ENCODE measurements at places on chromosomes 1 and 21.
A peak's percentile ranks its signal among the peaks of the same experiment; 100 is the strongest.

DNA sequence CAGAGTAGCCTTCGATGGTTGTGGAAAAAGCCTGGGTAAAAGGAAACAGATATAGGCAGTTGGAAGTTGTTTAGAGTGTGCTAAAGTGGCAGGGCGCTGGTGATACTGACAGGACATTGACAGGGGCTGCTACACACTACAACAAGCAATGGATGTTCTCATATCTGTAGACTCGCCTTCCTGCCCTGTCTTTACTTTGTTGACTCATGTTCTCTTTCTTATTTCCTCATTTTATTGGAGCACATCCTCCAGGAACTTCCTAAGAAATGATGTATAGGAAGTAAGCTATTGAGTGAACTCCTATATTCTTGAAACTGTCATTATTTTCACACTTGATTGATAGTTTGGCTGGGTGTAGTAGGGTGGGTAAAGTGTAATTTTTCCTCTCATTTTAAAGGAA, 51.0 kb downstream of the C4BPA start:
- no peak for DNase-seq

DNA sequence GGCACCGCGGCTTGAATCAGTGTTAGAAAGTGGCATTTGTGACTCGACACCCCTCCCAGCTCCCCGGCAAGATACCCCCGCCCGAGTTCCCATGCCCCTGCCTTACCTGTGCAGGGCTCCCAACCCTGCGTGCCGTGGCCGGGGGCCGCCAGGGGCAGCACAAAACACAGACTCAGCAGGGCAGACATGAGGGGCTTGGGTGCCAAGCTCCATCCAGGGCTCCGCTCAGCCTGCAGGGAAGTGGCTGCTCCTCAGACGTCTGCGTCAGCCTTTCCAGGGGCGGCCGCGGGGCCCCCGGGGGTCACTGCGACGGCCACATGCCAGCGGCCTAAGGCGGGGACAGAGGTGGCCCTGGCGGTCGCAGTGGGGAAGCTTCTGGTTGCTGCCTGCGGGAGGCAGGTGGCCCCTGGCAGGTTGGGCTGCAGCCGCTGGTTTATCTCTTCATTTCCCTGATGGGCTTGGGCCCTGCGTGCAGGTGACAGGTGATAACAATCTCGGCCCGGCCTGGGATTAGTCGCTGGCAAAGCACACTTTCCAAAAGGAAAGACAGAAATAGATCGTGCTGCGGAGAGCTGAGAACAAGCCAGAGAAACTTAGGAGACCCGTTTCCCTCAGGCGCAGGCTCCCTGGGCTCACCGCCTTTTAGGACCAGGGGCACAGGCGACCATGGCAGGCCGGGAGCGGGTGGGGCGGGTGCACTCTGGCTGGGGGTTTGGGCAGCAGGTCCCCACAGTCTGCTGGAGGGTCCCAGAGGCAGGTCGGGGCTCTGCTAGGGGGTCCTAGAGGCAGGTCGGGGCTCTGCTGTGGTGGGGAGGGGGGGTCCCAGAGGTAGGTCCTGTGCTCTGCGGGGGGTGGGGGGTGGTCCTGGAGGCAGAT, at the start of gene TSPEAR:
TSPEAR (minus strand) TSS at position 246 of the 876 bp plus-strand sequence; CDS start at position 188, 58 bp downstream.
- no peak for DNase-seq

- no peak for DNase-seq
These were observed 519.0 kb downstream of the NPHP4 start for GRCh38 chr1:5473268-5473667.

GRCh38 chr1:51284487-51284954, 45.8 kb downstream of the TTC39A start:
- DNase-seq, result peak; percentile 58

- DNase-seq, result no peak
These were observed 267.6 kb downstream of the GPATCH2 start for GRCh38 chr1:217363319-217363718.

- no peak for DNase-seq
These were observed 309.4 kb downstream of the NFIA start for GRCh38 chr1:61391730-61392129.

- DNase-seq, result peak; percentile 21
These were observed 14.8 kb upstream of the WASF2 start for GRCh38 chr1:27504588-27505419.

- DNase-seq, result no peak
These were observed 56.8 kb upstream of the LYST start for GRCh38 chr1:235923466-235924021.

DNA sequence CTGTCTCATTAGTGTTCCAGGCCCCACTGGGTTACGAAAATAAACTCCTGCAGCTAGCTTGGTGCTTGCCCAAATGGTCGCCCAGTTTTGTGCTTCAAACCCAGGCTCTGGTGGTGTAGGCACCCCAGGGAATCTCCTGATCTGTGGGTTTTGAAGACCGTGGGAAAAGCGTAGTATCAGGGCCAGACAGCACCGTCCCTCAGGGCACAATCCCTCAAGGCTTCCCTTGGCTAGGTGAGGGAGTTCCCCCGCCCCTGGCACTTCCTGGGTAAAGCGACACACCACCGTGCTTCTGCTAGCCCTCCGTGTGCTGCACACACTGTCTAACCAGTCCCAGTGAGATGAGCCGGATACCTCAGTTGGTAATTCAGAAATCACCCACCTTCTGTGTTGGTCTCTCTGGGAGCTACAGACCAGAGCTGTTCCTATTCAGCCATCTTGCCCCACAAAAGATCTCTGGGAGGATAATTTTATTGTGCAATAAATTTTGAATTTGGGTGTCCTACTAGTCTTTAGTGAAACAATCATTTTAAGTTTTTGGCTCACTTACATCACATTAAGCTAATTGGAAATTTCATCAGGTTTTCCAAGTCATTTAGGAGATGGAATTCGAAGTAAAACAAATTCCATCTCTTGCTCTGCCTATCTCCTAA, 9.4 kb upstream of the SLC25A24 start:
- no peak for DNase-seq

DNA sequence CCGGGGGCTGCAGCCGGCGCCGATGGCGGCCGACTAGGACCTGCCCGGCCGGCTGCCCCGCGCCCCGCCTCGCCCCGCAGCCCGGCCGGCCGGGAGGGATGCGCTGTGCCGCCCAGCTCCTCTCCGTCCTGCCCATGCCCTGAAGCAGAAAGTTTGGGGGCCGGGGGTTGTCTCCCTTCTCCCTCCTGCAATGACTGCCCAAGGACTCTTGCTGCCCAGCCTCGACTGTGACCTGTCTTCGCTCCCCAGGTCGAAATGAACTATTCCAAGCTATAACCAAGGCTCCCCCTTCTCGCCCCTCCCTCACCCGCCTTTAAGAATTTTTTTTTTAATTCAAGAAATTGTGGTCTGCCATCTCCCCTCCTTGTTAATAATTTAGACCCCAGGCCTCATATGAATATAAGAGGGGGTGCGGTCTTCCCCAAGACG, 361 bp downstream of the TMCC2 start:
- DNase-seq, result no peak

- DNase-seq, result no peak
These were observed 48.3 kb downstream of the FGGY start for GRCh38 chr1:59345221-59345620.

DNA sequence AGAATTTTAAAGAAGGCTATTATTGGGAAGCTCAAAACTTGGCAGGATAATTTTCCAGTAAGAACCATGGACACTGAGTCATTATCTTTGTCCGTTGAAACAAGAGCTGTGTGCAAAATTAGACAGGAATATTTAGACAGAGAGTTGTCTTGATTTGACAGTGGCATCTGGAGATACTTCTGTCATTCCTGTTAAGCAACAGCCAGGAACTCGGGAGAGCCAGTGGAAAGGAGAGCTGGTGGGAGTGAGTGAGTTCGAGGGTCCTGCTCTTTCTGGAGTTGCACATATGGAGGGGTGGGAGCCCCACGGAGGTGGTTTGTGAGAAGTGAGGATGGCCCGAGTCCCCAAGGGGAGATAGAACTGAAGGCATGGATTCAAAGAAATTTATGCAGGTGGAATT, 3.1 kb downstream of the COQ8A start:
- no peak for DNase-seq

DNA sequence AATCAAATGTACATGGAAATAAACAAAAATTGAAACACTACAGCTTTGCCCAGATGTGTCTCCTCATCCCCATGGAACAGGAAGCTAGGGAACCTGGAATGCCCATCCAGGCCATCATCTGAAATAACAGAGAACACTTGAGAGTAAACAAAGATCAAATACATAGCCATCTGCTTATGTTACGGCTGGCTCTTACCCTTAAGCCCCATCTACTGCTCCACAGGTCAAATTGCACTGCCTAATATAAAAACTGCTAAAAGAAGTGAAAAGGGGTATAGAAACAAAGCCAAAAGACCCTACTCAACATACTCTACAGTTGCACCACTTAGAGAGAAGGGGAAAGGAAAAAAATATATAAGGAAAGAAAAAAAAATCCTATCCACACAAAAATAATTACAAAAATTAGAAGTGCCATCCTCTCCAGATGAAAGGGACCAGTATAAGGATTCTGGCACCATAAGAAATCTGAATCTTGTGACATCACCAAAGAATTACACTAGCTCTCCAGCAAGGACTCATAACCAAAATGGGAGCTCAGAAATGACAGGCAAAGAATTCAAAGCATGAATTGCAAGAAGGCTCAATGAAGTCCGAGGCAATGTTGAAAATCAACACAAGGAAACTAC, 26.9 kb downstream of the OR6Y1 start:
- peak; percentile 5 for DNase-seq

- DNase-seq, result no peak
These were observed 32.5 kb upstream of the RGS4 start for GRCh38 chr1:163036671-163037070.

GRCh38 chr21:46049890-46050667, 47.8 kb upstream of the COL6A2 start:
- DNase-seq, result no peak

DNA sequence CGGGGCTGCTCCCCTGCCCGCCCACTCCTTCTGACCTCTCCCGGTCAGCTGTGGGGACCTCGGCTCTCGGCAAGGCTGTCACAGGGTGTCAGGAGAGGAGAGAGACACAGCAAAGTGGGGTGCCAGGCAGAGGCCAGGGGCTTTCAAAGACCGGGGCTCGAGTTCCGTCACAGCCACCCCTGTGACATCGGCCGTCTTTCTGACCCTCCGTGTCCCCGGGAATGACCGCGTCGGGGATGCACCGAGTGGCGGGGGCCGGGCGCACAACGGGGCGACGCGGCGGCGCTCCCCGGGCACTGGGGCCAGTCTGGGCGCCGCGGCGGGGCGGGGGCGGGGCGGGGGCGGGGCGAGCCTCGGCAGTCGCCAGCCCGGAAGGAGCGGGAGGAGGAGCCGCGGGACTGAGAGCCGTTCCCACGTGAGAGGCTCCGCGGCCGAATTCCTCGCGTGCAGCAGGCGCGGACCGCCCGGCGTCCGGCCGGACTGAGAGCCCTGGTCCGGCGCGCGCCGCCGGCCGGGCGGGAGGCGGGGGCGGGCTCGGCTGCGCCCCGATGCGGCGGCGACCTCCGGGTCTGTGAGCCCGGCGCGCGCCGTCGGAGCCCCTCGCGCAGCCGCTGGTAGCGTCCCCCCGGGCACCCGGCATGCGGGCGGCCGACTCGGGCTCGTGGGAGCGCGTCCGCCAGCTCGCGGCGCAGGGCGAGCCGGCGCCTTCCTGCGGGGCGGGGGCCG, 229.7 kb upstream of the TMEM51 start:
- peak; percentile 78 for DNase-seq

- no peak for DNase-seq
These were observed 27.7 kb downstream of the THRAP3 start for GRCh38 chr1:36251794-36252481.

- DNase-seq, result no peak
These were observed 123.4 kb upstream of the LYPLAL1 start for GRCh38 chr1:219050086-219050821.

- no peak for DNase-seq
These were observed 23.8 kb downstream of the MARK1 start for GRCh38 chr1:220551718-220552117.

DNA sequence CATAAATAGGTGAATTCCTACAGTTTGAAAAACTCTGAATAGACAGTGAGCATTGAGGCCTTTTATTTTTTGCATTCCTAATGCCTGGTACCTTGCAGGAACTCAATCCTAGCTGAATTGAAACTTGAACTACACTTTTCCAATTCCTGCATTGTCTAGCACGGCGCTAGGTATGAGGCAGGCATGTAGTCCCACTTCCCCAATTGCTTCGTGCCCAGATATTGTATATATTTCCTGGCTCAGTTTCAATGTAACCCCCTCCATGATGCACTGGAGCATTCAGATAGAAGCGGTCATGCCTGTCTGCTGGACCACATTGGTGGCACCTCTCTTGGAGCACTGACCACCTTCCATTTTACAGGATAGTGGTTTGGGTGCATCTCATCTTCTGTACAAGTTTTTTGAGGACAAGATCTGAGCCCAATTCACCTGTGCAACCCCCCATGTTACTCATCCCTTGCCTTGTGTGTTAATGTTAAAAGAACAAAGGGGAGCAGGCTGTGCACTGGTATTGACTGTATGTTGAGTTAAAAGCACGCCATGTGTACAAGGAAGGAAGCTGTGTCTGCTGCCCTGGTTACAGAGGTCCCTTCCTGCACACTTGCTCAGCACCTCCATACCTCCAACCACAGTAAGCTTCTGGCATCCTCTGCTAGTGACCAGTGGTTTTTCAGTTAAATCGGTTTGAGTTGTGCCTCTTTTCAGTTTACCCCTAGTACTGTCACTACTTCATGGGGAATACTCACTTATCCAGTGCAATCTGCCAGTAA, 10.0 kb upstream of the RAB7B start:
- DNase-seq, result no peak

- no peak for DNase-seq
These were observed 360.2 kb upstream of the PTBP2 start for GRCh38 chr1:96361271-96361856.

DNA sequence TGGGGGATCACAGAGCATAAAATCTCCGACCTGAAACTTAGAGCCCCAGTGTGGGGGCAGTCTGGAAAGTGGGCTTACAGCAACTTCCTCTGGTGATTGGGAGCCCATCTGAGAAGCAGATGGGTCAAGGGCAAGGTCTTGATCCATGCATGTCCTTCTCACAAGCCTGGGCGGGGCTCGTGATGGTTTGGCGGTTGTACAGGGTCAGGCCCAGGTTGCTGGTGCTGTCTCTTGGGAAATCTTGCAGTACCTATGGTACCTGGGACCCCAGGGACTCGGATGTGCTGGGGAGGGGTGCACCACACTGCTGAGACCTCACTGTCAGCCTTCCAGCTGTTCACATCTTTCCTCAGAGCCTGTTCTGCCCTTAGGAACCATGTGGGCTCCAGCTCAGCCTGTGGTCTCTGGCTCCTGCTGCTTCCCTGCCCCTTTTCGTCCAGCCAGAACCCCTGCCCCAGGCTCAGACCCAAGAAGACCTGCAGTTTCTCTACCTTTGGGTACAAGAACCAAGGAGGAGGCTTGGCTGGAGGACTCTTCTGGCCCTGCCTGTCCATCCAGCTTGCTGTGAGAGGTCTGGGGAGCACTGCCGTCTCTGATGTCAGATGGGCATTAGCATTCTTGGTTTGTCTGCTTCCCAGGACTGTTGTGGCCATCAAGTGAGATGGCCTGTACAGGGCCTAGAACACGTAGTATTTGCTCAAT, 24.5 kb downstream of the WNT4 start:
- no peak for DNase-seq

DNA sequence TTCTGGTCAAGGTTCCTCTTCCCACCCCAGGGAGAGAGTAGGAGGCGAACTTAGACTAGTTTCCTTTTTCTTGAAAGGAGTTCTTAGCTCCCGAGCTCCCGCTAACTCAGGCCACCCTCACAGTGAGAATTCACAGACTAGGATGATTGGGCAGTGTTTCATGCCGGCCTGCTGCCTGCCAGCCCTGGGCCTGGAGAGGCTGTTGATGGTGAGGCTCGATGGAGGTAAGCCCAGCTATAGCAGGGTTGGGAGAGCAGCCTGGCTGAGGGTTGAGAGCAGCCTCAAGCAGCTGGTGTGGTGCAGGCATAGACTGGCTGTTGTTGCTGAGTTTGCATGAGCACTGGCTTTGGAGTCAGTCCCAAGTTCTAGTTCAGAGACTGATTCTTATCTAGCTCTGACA, 274.4 kb downstream of the MATN1 start:
- no peak for DNase-seq
